Thoracic aorta (tissue), 2 donors: ENCODE measurements at places on chromosomes 16 and 17.

- DNase-seq: no peak
These were observed 789.4 kb upstream of the KIF2B start for GRCh38 chr17:53033297-53033696.

GRCh38 chr16:8623634-8624033 is 2.1 kb downstream of the METTL22 start:
- no peak for DNase-seq

DNA sequence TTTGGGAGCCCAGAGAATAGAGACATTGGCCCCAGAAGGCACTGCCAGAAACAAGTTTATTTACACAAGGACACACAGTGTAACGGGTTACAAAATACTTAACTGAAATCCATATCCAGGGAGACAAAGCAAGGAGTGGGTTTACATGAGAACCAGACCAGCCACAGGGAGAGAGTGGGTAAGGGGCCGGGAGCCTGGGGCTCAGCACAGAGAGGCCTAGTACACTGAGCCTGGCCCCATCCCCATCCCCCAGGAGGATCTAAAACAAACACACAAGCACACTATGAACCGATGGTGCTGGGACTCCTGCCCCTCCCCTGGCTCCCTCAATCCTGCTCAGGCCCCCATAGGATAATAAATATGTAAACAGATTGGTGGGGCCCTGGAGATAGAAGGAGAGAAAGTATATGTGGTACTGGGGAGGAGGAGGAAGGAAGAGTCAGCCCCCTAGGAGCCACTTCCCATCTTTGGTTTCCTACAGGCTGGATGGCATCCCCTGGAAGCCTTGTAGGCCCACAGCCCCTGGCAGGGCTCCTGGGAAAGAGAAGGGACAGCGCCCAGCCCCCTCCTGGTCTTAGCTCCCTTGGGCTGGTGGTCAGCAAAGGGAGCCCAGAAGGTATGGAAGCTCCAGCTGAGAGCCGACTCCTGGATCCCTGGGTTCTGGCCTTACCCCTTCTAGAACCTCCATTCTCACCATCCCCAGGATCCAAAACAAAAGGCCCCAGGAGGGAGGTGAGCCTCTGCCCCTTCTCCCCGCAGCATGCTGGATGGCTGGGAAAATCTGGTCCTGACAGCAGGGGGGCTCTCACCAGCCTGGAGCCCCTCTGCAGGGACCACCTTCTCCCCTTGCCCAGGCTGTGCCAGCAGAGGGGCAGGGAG is 6.4 kb downstream of the G6PC3 start:
- no peak for DNase-seq

DNA sequence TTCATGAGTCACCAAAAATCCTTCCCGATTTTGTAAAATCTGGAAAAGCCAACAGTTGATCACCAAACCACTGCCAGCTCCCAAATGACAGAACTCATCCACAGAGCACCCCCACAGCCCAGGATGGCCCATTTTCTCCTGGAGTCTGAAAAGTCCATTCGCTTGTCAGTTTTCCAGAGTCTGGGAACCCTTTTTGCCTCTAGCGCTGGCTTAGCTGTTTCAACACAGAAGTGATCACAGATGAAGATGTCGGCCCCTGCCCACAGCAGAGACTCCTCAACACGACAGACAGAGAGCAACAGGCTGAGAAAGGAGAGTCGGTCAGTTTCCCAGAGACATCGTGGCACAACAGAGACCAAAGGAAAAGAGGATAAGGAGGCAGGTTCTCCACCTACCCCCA is 66.4 kb downstream of the NXN start:
- no peak for DNase-seq

DNA sequence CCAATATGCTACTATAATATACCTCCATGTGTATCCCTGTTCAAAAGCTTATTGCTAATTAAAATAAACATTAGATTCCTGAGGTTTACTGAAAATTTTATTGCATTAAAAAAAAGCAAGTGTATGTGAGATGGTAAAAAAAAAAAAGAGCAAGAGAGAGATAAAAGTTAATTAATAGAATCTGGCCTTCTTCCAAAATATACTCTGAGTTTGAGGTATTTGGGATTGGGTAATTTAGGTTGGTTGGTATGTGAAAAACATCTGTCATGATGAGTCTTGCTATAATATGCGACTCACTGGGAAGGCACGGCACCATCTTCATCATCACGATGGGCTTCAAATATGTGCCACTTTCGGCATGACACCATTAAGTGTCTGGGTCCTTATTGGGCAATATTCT is 711.1 kb upstream of the SOX9 start:
- no peak for DNase-seq

DNA sequence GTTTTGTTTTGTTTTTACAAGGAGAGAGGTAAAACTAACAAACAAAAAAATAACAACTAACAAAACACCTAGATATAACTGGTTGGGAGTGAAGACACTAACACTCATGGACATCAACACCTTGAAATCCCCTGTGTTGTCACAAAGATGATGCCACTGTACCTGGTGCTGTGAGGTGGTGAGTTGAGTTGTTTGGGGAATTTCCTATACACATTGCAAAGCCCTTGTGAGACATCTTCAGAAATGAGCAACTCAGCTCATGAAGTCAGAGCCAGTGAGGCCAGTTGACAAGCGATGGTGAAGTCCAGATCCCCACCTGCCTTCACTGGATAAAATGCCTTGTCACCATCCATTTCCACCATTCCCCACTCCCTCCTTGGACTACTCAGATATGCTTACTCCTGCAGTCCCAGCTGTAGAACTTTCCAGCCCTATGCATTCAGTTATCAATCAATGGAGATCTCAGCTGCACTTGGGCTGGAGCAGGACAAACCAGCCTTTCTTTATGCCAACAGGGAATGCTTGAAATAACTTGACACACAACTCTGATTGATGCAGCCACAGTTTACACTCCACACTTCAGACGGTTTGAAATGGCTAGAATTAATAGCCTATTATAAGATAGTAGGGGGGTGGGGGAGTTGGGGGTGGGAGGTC is 22.2 kb downstream of the ANKFN1 start:
- no peak for DNase-seq

GRCh38 chr17:81480140-81481072 is 32.2 kb downstream of the ACTG1 start:
- DNase-seq: no peak

DNA sequence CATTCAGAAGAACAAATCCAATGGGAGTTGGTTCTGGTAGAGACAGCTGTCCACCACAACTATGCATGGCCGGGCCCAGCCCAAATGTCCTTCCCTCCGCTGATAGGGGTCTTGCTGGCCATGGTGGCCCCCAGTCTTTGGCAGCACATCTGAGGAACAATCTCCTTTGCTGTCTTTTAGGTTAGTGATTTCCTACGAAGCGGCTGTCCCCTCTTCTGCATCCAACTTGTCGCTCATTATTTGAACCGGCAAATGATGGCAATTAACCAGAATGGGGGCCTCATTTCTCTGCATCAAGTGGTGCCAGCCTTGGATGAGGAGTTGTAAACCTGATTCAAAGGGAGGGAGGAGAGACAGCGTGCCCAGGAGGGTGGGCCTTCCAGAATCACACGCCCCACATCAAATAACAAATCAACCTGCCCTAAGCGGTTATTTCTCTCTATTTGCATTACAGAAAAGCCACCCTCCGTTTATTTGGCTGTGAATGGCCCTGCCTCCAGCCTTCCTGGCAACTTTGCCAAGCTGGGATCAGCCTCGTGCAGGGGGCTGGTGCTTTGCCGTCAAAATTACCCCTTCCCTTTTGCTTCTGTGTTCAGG is 156.5 kb downstream of the RGS9 start:
- DNase-seq: no peak

DNA sequence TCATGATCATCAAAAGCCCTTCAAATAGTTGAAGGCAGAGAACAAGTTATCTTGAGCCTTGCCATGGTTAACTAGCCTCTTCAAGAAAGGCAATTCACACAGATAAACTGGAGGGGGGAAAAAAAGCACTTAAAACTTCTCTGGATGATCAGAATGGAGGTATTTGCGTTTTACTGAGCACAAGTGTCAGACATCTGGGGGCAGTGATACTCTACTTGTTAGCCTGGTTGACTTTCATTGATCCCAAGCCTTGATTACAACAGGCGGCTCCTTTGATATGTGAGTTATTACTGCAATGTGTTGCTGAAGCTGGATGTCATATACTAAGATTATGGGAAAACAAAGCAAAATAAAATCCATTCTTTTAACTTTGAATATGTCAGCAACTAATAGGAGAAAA is 155.0 kb upstream of the HS3ST3A1 start:
- no peak for DNase-seq

DNA sequence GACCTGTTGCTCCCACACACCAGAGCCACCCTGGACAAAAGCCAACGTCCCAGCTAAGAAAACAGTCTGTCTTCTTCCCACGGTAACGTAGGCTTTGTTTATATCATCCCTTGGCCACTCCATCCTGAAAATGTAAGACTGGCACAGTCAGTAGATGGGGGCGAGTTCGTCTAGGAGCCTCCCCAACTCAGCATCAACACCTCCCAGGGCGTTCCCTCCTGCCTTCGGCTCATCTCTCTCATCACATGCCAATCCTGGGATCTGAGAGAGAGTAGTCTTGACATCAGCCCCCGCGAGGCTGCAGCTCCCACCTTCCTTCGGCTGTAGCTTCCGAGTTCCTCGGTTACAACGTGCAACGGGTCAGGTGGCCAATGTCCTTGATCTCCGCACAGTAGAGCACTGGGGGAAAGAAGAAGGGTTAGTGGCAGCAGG is 894 bp downstream of the RNF227 start:
- DNase-seq: no peak

GRCh38 chr16:2902337-2903130 is 9.2 kb upstream of the FLYWCH1 start:
- DNase-seq: no peak

- no peak for DNase-seq
These were observed 80.2 kb upstream of the DOC2B start for GRCh38 chr17:261635-262034.

- no peak for DNase-seq
These were observed 121.4 kb downstream of the KCNJ2 start for GRCh38 chr17:70290770-70291169.

GRCh38 chr17:63246344-63246743 is 199.8 kb downstream of the CYB561 start:
- no peak for DNase-seq

DNA sequence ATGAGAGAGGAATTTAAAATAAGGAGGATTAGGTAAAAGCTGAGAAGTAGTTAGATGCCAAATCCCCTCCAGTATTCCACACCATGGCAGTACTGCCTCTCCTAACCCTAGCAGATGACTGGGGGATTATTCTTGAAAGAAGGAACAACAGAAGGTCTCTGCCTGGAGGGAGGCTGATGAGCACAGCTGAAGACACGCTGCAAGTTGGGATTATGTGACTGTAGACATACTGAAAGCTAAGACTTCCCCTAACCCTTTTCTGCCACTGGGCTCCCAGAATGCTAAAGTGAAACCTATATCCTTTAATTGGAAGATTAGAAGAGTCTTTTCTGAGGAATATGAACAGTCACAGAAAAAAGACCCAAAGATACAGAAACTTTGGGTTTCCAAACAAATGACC is 27.7 kb upstream of the SLC46A1 start:
- no peak for DNase-seq

- no peak for DNase-seq
These were observed 163.5 kb upstream of the KIF2B start for GRCh38 chr17:53659181-53659580.

GRCh38 chr17:2478458-2478857 is 33.2 kb downstream of the METTL16 start:
- no peak for DNase-seq

DNA sequence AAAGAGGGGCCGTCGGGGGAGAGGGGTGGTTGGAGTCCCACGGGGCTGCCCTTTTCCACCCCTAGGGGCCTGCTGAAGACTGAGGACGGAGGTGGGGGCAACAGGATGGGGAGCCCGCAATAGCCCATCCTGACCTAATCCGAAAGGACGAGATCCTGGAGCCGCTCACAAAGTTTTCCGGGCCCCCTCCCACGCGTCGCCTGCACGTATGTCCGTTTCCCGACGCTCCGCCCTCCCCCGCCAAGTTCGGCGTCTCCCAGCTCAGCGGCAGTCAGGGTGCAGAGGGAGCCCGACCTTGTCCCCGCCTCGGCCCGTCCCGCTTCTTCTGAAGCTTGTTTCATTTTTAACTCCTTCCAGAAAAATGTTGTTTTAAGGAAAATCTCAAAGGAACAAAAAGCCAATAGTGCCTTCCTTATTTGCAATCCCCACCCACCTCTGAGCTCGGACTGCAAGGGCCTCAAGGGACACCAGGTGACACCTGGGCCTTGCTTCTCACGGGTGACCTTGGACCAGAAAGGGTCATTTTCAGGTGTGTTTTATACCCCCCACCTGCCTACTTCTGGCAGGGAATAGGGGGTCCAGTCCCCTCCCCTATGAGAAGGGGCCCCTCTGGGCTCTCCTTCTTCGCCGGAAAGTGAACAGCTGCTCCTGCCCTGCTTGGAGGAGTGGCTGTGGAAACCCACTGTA is 3.4 kb upstream of the ZNF423 start:
- no peak for DNase-seq

- DNase-seq: no peak
These were observed 330 bp downstream of the CASKIN2 start for GRCh38 chr17:75514919-75515495.

GRCh38 chr16:49524947-49525315 is 151.3 kb downstream of the C16orf78 start:
- no peak for DNase-seq

GRCh38 chr16:66399930-66400329 is 27.2 kb upstream of the BEAN1 start:
- DNase-seq: no peak

DNA sequence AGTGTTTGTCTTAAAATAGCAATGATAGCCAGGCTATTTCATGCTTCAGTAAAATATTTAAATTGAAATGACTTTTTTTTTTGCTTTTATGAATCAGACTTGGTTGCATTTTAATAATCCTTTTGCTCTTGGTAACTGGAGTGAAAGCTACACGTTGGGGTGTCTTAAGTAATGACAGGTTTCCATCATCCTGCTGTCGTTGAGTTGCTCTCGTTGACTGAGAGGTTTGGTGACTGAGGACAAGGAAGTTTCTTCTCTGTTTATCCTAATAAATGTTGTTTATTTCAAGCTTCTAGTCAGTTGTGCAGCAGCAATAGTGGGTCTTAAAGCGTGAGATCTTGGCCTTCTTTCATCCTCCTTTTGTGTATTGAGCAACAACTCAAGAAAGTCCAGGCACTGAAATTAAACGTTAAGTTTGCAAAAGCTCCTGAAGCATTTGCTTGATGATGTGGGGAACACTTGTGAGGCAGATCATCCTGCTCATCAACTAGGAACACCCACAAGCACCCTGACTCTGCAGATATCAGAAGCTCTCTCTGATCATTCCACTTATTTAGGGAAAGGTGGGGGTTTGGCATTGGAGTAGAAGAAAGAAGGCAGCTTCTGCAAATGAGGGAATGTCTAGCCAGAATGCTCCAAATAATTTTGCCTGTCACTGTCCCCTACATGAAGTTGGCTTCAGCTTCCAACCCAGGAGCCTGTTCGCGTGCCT is 179.1 kb downstream of the RBFOX1 start:
- no peak for DNase-seq

DNA sequence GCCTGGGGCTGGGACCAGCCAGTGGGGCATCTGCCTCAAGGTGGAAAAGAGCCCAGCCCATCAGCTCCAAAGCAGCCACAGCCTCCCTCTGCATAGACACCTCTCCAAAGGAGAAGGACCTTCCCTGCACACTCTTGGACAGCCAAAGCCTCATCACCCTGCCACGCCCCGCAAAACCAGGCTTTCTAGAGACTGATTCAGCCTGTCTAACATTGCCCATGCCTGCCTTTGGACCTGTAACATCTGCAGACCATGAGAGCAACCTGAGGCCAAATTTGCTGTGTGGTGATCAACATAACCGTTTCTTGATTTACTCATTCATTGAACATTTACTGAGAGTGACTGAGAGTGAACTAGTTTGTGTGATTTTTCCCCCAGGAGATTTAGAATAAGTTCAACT is 219.7 kb upstream of the HSBP1 start:
- DNase-seq: no peak
